ENCODE measurements at places on chromosomes 2 and 18.
A peak's percentile ranks its signal among the peaks of the same experiment; 100 is the strongest.

GRCh38 chr2:38450509-38450908 is 73.4 kb upstream of the ATL2 start:
- DNase-seq: no peak

- peak; percentile 70 for DNase-seq
These were observed at the start of gene GREB1L for GRCh38 chr18:21242141-21242779. TSS of gene GREB1L (plus strand) at chr18:21242232. CDS start at chr18:21383519, 141,287 bp downstream.

DNA sequence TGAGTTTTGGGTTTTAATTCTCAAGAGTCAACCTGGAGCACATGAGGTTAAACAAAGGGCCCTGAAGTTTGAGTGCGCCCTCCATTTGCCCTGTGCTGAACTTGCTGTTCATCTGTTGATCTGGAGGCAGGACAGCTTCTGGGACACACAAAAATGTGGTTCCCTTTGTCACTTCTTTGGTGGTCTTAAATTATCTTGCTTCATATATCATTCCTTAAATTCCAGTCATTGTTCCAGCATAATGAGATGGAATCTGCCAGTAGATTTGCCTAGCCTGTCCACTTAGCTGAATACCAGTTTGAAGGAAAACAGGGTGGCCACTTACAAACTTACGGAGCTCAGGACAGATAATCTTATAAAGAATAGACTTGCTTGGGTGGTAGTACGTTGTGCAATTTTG is 916 bp downstream of the CETN1 start:
- DNase-seq: no peak

DNA sequence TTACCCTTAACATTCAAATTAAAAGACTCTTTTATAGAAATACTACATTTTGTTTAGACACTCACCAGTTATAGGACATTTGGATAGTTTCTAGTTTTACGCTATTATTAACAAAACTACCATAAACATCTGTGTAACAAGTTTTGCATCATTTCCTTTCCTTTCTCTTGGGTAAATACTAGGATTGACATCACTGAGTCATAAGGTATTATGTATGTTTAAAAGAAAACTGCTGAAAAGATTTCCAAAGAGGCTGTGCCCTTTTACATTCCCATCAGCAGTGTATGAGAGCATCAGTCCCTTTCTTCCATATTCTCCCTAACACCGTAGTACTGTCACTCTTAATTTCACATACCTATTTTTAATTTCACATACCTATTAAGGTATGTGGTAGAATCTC is 130.6 kb downstream of the USP34 start:
- no peak for DNase-seq

GRCh38 chr18:42583283-42583731 is 532.2 kb downstream of the RIT2 start:
- DNase-seq: no peak

DNA sequence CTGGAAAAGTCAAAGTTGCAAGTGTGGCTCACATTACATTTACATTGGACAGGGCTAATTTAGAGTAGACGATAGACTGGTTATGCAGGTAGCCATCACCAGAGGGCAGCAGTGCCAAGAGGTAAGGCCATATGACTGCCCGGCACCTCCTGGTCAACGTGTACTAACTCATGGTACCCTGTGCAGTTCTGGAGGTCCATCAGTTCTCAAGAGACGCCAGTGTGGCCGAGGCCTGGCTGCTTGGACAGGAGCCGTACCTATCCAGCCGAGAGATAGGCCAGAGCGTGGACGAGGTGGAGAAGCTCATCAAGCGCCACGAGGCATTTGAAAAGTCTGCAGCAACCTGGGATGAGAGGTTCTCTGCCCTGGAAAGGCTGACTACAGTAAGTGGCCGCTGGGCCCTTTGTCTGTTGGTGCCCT is 65.8 kb upstream of the EML6 start:
- DNase-seq: no peak

- DNase-seq: no peak
These were observed 32.1 kb upstream of the TTC39C start for GRCh38 chr18:23982155-23983079.

DNA sequence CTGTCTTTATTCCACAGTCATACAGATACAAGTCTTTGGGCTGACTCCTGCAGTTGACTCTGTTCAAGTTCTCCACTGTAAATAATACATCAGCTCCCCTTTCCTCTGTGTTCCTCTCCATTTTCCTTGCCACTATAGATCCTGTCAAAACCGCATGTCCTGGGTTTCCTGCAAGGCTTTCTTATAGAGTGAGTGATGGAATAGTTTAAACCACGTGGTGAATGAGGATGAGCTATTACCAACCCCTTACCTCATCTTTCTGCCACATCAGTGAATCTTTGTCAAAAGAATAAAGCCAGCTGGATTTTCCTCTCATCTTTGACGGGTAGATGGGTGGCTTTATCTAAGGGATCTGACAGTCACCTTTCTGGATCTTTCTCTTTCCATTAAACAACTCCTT is 3.9 kb upstream of the GALNT14 start:
- no peak for DNase-seq

Measured in NCI-H1105 (cell line).